ENCODE measurements at places on chromosomes 2 and 18.

DNA sequence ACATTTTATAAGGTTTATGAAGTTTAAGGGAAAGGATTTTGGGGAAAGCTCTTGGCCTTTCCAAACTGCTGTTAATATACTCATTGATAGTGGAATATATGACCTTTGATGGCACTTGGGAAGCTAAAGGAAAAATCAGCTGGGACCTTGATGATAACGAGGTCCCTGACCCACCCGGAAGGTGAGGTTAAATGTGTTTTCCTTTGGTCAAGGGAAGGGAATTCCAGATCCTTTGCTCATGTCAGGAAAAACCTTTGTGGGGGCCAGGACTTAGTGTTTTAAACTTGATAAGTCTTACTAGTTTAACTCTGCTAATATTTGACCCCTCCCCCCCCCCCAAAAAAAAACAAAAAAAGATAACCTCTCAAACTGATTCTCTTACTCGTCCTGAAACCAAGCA is 50.7 kb downstream of the CRIM1 start:
- H3K36me3 ChIP-seq = peaks cover 3% of the 10 kb centered on the region
- DNase-seq = no peak

GRCh38 chr2:107411267-107411666 is 415.4 kb upstream of the RGPD4 start:
- H3K4me1 ChIP-seq = peaks cover 5% of the 10 kb centered on the region
- H3K27ac ChIP-seq = no peak overlapping the region
- no peaks in the 10 kb centered on the region for H3K36me3 ChIP-seq
- H3K27me3 ChIP-seq = no peaks in the 10 kb centered on the region
- H3K4me3 ChIP-seq = no peak overlapping the region
- DNase-seq = peak; percentile 64

DNA sequence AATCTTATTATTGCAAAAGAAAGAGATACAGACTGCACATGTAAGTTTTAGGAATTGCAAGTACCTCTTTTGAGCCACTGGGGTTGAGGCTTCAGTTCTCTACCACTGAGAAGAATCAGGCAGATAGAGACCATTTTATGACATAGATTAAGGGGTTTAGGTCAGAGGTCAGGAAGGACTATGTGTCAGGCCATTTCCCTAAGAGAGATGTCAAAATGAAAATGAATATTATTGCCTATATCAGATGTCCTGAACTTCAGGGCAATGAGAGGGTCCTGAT is 113.7 kb downstream of the GATA6 start:
- H3K36me3 ChIP-seq = no peaks in the 10 kb centered on the region
- no peaks in the 10 kb centered on the region for H3K4me1 ChIP-seq
- no peak for DNase-seq
- H3K4me3 ChIP-seq = no peak overlapping the region
- no peaks in the 10 kb centered on the region for H3K27me3 ChIP-seq

DNA sequence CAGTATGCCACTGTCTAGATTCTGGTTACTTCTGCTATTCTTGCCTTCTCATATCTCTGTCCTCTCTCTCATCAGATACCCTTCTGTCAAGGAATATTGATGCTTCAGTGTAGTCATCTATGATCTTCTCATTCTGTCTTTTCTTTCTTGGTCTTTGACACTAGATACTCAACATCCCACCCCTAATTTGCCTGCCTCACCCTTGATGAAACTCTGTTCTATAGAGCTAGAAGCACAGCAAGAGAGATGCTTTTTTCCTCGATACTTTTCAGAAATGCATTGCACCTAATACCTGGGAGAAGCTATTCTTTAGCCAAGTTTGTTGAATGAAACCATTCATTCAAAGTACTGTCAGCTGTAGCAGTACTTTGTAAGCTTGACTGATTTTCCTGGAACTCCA is 9.5 kb downstream of the SEPTIN2 start:
- no peak overlapping the region for H3K27ac ChIP-seq
- H3K36me3 ChIP-seq = peaks cover 14% of the 10 kb centered on the region
- peaks cover 11% of the 10 kb centered on the region for H3K4me1 ChIP-seq
- DNase-seq = no peak
- H3K4me3 ChIP-seq = no peak overlapping the region

GRCh38 chr2:196473617-196474016 is 165.9 kb upstream of the CCDC150 start:
- H3K27ac ChIP-seq = no peak overlapping the region
- H3K36me3 ChIP-seq = no peaks in the 10 kb centered on the region
- H3K4me3 ChIP-seq = no peak overlapping the region
- DNase-seq = no peak

- H3K27me3 ChIP-seq = no peaks in the 10 kb centered on the region
- peaks cover 44% of the 10 kb centered on the region for H3K4me1 ChIP-seq
- no peak overlapping the region for H3K27ac ChIP-seq
- no peak overlapping the region for H3K4me3 ChIP-seq
- H3K36me3 ChIP-seq = no peaks in the 10 kb centered on the region
Observed at GRCh38 chr2:7973801-7974480, 707.9 kb upstream of the ID2 start.

GRCh38 chr2:58756336-58756735 is 515.2 kb upstream of the FANCL start:
- H3K4me1 ChIP-seq = no peaks in the 10 kb centered on the region
- no peak for DNase-seq
- no peak overlapping the region for H3K4me3 ChIP-seq

GRCh38 chr18:68667121-68667520 is 47.8 kb downstream of the TMX3 start:
- H3K4me1 ChIP-seq = no peaks in the 10 kb centered on the region
- no peaks in the 10 kb centered on the region for H3K27me3 ChIP-seq
- no peak overlapping the region for H3K27ac ChIP-seq
- no peak for DNase-seq
- no peaks in the 10 kb centered on the region for H3K36me3 ChIP-seq
- no peak overlapping the region for H3K4me3 ChIP-seq

GRCh38 chr18:45838302-45839070 is 13.0 kb downstream of the SIGLEC15 start:
- no peaks in the 10 kb centered on the region for H3K36me3 ChIP-seq
- H3K27me3 ChIP-seq = no peaks in the 10 kb centered on the region

DNA sequence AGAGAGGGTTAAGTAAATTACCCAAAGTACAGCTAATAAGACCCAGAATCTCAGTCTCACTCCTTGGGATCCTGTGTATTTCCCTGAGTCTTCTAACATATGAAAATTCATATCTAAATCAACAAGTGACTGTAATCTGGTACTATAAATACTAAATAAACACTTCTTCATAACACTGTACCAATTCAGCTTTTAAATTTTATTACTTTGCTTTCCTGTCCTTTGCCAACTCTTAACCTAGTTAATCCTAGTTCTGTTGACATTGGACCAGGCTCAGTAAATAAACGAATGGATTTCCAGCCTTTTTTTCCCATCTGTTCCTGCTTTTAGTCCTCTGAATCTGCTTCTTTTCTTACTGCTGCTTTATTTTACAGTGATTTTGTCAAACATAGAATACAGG is 13.8 kb downstream of the MRPL35 start:
- H3K36me3 ChIP-seq = peaks cover 36% of the 10 kb centered on the region
- DNase-seq = no peak
- H3K27me3 ChIP-seq = no peaks in the 10 kb centered on the region

DNA sequence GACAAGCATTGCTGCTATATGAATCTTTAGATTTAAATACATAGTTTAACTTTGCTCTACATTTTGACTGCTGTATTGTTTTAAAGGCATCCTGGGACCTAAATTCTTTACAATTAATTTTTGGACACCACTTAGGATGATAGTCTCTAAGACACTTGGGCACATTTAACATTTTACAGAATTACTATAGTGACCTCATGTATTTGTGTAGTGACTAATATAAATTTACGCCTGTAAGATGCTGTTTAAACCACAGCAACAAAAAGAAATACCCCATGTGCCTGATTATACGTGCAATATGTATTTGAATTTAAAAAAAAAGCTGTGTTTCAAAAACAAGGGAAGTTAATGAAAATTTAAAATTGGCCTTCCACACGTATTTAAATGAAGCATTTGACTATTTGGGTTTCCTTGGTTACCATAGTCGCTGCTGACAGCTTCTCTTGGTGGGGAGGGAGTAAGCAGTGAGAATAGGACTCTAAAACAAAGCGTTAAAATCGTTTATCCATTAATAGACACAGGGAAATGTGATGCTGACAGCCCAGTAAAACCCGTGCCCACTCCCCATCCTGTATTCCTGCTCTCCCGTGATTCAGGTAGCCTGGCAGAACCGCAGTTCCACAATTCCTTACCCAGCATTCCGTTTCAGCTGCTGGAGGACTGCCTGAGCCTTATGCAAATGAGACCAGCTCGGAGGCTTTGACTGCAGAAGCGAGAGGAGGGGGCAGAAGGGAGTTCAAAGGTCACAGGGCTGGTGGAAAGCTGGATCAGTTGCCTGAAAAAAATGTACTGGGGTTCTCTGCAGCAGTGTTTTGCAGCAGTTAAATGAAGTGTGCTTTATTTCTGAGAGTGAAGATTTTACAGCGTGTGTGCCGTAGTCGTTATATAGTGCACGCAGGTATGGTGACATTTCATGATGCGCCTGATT is 104.3 kb downstream of the CSRNP3 start:
- DNase-seq = peak; percentile 68
- H3K27ac ChIP-seq = peak overlapping the region; percentile 0
- H3K36me3 ChIP-seq = no peaks in the 10 kb centered on the region
- H3K27me3 ChIP-seq = no peaks in the 10 kb centered on the region

- no peaks in the 10 kb centered on the region for H3K27me3 ChIP-seq
- no peak for DNase-seq
- no peak overlapping the region for H3K4me3 ChIP-seq
- H3K36me3 ChIP-seq = no peaks in the 10 kb centered on the region
- H3K4me1 ChIP-seq = peaks cover 3% of the 10 kb centered on the region
Observed at GRCh38 chr2:33494155-33494779, 17.8 kb downstream of the RASGRP3 start.

- no peak for DNase-seq
- peaks cover 12% of the 10 kb centered on the region for H3K36me3 ChIP-seq
- no peaks in the 10 kb centered on the region for H3K4me1 ChIP-seq
- H3K27me3 ChIP-seq = no peaks in the 10 kb centered on the region
- H3K27ac ChIP-seq = no peak overlapping the region
Observed at GRCh38 chr2:31246184-31246852, 12.4 kb downstream of the EHD3 start.

DNA sequence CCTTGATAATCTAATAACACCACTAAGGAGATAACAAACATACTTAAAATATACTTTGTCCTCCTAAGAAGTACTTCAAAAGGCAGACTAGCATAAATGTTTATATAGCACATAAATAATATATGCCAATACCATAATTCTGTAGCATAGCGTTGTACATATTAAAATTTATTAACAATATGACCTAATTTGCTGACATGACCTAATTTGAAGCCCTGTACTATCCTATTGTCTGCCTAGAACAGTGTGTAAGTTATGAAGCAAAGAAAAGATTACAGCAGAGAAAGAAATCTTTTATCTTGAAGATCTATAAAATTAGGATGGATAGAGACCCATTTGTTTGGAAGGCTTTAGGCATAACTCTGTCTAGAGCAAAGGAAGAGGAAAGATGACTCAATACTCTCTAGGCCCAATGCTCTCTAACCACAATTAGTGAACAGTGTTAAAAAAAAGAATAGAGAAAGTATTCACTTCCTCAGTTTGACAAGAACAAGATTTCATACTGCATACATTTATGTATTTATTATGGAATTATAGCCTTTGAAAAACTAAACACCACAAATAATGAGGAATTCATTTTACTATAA is 231.3 kb downstream of the ZRANB3 start:
- H3K27ac ChIP-seq = no peak overlapping the region
- no peak for DNase-seq
- H3K4me3 ChIP-seq = no peak overlapping the region
- no peaks in the 10 kb centered on the region for H3K36me3 ChIP-seq
- H3K27me3 ChIP-seq = no peaks in the 10 kb centered on the region

GRCh38 chr2:191556463-191556862 is 121.5 kb upstream of the NABP1 start:
- no peak for DNase-seq
- no peaks in the 10 kb centered on the region for H3K4me1 ChIP-seq
- no peak overlapping the region for H3K4me3 ChIP-seq
- no peak overlapping the region for H3K27ac ChIP-seq
- no peaks in the 10 kb centered on the region for H3K27me3 ChIP-seq
- H3K36me3 ChIP-seq = no peaks in the 10 kb centered on the region

- peaks cover 28% of the 10 kb centered on the region for H3K27me3 ChIP-seq
- peak; percentile 84 for DNase-seq
- H3K27ac ChIP-seq = peak overlapping the region; percentile 57
- H3K4me3 ChIP-seq = peak overlapping the region; percentile 43
- H3K36me3 ChIP-seq = no peaks in the 10 kb centered on the region
Observed at GRCh38 chr2:42494355-42495233, 812 bp upstream of the KCNG3 start.

- DNase-seq = no peak
- H3K27ac ChIP-seq = no peak overlapping the region
- H3K36me3 ChIP-seq = peaks cover 7% of the 10 kb centered on the region
- no peaks in the 10 kb centered on the region for H3K27me3 ChIP-seq
Observed at GRCh38 chr2:187497858-187498463, 49.9 kb upstream of the CALCRL start.

DNA sequence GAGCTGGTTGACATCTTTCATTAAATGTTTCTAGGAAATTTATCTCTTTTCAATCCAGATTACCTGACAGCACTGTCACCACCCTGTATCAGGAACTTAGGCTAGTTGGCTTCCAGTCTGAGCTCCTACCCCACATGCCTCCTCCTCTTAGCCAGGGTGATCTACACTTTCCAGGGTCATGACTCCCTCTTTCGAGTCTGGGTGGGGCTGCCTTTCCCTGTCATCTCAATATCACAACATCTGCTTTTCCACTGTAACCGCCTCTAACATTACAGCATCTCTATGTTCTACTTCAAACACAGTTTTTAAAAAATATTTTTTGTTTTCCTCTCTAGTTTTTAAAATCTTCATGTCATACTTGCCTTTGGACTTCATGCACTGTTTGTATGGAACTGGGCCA is 129.2 kb downstream of the RBMS1 start:
- no peaks in the 10 kb centered on the region for H3K27me3 ChIP-seq
- peaks cover 64% of the 10 kb centered on the region for H3K4me1 ChIP-seq
- no peak for DNase-seq
- peak overlapping the region; percentile 41 for H3K27ac ChIP-seq
- H3K4me3 ChIP-seq = no peak overlapping the region

GRCh38 chr2:174778085-174778981 is 14.1 kb upstream of the CHRNA1 start:
- no peaks in the 10 kb centered on the region for H3K27me3 ChIP-seq
- peaks cover 51% of the 10 kb centered on the region for H3K4me1 ChIP-seq
- no peak overlapping the region for H3K4me3 ChIP-seq
- DNase-seq = peak; percentile 96

GRCh38 chr2:68693951-68694350 is 40.7 kb upstream of the ARHGAP25 start:
- no peaks in the 10 kb centered on the region for H3K27me3 ChIP-seq
- peaks cover 1% of the 10 kb centered on the region for H3K4me1 ChIP-seq
- H3K27ac ChIP-seq = no peak overlapping the region
- DNase-seq = no peak
- H3K36me3 ChIP-seq = no peaks in the 10 kb centered on the region

- H3K4me1 ChIP-seq = peaks cover 43% of the 10 kb centered on the region
- H3K27me3 ChIP-seq = no peaks in the 10 kb centered on the region
- H3K4me3 ChIP-seq = no peak overlapping the region
- peak overlapping the region; percentile 71 for H3K27ac ChIP-seq
Observed at GRCh38 chr18:58865701-58866065, 1.0 kb downstream of the ZNF532 start.

- H3K27ac ChIP-seq = no peak overlapping the region
- H3K36me3 ChIP-seq = no peaks in the 10 kb centered on the region
- no peak overlapping the region for H3K4me3 ChIP-seq
- H3K27me3 ChIP-seq = peaks cover 21% of the 10 kb centered on the region
- DNase-seq = peak; percentile 69
- peaks cover 4% of the 10 kb centered on the region for H3K4me1 ChIP-seq
Observed at GRCh38 chr2:124027182-124027581, 2.1 kb downstream of the CNTNAP5 start.

GRCh38 chr2:129781749-129782632 is 197.5 kb upstream of the RAB6C start:
- no peaks in the 10 kb centered on the region for H3K27me3 ChIP-seq
- H3K4me3 ChIP-seq = no peak overlapping the region
- no peaks in the 10 kb centered on the region for H3K36me3 ChIP-seq
- no peak overlapping the region for H3K27ac ChIP-seq
- H3K4me1 ChIP-seq = peaks cover 12% of the 10 kb centered on the region
